Naive B cell (primary cell): ENCODE measurements at places on chromosomes 4 and X. TPM values are rescaled to one million over a fixed set of nuclear protein-coding genes. Genes with fewer than 3 reads are reported as not detected.

Gene GPRASP1
- polyA plus RNA-seq, result 4.8 TPM

Gene USP38
- polyA plus RNA-seq, result 28.3 TPM

DNA sequence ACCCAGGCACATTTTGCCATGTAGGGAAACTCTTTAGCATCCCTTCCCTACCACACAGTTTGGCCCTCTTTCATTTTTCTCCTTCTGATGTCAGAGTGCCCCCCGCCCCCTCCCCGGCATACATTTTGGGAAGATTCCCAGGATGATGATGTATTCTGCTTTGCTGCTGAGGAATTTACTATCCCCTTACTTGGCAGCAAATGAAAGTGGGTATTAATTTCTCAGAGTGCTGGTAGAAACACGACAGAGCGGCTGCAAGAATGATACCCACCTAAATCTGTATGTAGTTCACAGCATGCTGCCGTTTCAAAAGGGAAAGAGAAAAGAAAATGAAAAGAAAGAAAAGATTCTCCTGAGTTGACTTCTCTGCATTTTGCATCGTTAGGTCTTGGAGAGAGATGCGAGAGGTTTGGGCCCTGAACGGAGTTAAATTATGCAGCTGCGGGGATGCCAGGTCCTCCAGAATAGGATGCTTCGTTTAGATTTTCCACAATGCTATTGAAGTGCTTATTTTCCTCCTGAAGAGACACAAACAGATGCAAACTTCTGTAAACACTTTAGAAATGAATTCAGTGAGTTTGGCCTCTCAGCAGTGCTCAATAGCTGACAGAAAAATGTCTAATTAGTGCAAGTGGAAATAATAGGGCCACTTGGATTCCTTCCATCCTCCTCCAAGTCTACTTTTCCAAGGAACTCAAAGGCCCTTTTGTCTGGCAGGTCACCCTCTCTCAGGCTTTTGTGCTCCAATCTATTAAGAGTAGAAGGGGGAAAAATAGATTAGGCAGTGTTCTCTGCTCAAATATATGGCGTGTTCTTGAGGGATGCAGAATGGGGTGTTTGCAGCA, 106.2 kb downstream of the ALPK1 start:
- DNase-seq, result no peak

Gene TSPAN5
- polyA plus RNA-seq, result 3.9 TPM

DNA sequence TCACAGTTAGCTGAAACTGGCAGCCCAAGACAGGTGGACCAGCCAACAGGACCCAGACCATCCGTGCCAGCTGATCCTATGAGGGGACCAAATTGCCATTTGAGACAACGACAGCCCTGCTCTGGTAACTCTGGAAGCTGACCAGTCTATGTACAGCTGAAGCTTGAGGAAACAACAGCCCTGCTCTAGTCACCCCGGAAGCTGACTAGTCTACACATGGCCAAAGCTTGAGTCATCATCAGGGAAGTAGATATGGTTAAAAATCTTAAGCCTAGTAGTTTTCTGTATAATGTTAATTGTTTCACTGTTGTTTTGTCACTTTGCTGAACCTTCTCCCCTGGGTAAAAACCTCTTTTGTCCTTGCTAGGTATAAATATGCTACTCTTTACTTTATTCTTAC, 905.4 kb upstream of the NDST4 start:
- DNase-seq, result no peak

DNA sequence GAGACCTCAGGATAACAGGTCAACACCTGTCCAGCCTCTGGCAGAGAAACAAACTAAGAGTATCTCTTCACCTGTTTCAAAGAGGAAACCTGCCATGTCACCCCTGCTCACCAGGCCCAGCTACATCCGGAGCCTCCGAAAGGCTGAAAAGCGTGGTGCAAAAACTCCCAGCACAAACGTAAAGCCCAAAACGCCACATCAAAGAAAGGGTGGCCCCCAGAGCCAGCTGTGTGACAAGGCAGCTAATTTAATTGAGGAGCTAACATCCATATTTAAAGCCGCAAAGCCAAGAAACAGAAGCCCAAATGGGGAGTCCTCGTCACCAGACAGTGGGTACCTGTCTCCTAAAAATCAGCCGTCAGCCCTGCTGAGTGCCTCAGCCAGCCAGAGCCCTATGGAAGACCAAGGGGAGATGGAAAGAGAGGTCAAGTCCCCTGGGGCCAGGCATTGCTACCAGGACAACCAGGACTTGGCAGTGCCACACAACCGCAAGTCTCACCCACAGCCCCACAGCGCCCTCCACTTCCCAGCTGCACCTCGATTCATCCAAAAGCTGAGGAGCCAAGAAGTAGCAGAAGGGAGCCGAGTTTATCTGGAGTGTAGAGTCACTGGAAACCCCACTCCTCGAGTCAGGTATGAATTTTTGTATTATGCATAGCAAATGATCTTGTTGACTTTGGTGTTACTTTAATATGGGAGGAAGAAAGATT, 15.1 kb downstream of the PALLD start:
- DNase-seq, result no peak

Gene TBC1D8B
- polyA plus RNA-seq, result 0.27 TPM

Gene CXCL5
- polyA plus RNA-seq, result 0.53 TPM
